ENCODE measurements at places on chromosomes 5 and 9.

- DNase-seq: peak; percentile 55
Observed at GRCh38 chr5:98769210-98769958, 4.1 kb upstream of the RGMB start.

DNA sequence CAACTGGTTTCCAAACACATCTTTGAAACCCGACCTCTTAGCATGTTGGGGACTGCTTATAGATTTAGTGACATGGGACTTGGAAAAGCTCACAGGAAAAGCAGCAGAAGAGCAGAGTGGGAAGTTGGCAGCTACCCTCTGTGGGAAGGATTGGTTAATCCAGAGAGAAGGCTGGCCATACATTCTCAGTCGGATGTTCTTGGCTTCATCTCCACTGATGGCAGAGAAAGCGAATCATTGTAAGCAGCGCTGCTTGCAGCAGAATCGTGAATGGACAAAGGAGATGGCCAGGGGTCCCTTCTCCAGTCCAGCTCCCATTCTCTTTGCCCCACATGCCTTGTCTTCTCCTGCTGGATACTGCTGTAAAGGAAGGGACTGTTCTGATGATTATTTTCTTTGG is 62.7 kb downstream of the MEGF10 start:
- DNase-seq: no peak

DNA sequence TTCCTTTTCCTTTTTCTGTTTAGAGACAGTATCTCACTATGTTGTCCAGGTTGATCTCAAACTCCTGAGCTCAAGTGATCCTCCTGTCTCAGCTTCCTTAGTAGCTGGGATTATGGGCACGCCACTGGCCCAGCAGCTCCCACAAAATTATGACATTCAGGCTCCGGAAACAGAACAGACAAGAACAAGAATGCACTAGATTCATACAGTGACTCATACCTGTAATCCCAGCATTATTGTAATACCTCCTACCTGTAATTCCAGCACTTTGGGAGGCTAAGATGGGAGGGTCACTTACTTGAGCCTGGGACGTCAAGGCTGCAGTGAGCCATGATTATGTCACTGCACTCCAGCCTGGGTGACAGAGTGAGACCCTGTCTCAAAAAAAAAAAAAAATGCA is 26.7 kb upstream of the B4GALT1 start:
- DNase-seq: peak; percentile 70

GRCh38 chr5:42628821-42629220 is 127.8 kb upstream of the CCDC152 start:
- DNase-seq: no peak

- DNase-seq: no peak
Observed at GRCh38 chr5:96968614-96969013, 32.7 kb downstream of the LNPEP start.
